Activated CD8-positive, alpha-beta memory T cell treated with anti-CD3 and anti-CD28 coated beads, Interleukin-2, amount 10 ng/mL, durations not matched to agents 7 days and 5 days (primary cell): ENCODE measurements at places on chromosomes 11 and 22. TPM values are rescaled to one million over a fixed set of nuclear protein-coding genes. Genes with fewer than 3 reads are reported as not detected.

SLC22A9 gene
- total RNA-seq, result not detected

SCGB1D2 gene
- not detected for total RNA-seq

LARGE2 gene
- 0.64 TPM for total RNA-seq

SHISAL1 gene
- total RNA-seq, result not detected

PDXP gene
- total RNA-seq, result 32.6 TPM

MMP20 gene
- total RNA-seq, result not detected

APOL3 gene
- 134 TPM for total RNA-seq

TBX1 gene
- total RNA-seq, result 0.91 TPM

OR5B21 gene
- total RNA-seq, result 0.44 TPM

CRACR2B gene
- total RNA-seq, result 11.3 TPM

KRTAP5-2 gene
- not detected for total RNA-seq

MTNR1B gene
- total RNA-seq, result not detected

BEST1 gene
- total RNA-seq, result not detected

KRTAP5-8 gene
- not detected for total RNA-seq

NRXN2 gene
- 0.40 TPM for total RNA-seq

GAB2 gene
- total RNA-seq, result 23.8 TPM

TSKU gene
- 0.35 TPM for total RNA-seq

TYR gene
- total RNA-seq, result not detected

CDHR5 gene
- not detected for total RNA-seq

WNT11 gene
- 2.0 TPM for total RNA-seq

KCNJ5 gene
- not detected for total RNA-seq

MUS81 gene
- total RNA-seq, result 106 TPM

THY1 gene
- 0.30 TPM for total RNA-seq

LRP4 gene
- total RNA-seq, result 0.16 TPM

CARD10 gene
- 0.16 TPM for total RNA-seq

TREH gene
- total RNA-seq, result not detected

OR5A1 gene
- total RNA-seq, result not detected

TBX10 gene
- total RNA-seq, result not detected

FEN1 gene
- total RNA-seq, result 150 TPM
